Aorta (tissue), 5 donors: ENCODE measurements at places on chromosomes 7 and 10.

DNA sequence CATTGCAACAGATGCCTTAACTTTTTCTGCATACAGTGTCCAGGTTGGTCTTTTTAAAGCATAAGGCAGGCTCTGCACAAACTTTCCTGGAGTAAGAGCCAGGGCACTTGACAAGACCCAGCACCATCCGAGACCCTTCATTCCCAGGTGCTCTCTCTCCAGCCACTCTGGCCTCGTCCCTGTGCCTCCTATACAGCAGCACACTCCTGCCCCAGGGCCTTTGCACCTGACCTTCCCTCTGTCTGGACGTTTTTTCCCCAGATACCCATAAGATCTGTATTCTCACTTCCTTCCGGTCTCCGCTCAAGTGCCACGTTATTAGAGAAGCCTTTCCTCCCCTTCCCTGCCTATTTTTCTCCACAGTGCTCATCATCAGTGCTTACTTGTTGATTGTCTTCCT, 25.6 kb downstream of the PYROXD2 start:
- no peak for DNase-seq

- no peak for DNase-seq
Observed at GRCh38 chr10:89078724-89079672, 88.4 kb downstream of the FAS start.

DNA sequence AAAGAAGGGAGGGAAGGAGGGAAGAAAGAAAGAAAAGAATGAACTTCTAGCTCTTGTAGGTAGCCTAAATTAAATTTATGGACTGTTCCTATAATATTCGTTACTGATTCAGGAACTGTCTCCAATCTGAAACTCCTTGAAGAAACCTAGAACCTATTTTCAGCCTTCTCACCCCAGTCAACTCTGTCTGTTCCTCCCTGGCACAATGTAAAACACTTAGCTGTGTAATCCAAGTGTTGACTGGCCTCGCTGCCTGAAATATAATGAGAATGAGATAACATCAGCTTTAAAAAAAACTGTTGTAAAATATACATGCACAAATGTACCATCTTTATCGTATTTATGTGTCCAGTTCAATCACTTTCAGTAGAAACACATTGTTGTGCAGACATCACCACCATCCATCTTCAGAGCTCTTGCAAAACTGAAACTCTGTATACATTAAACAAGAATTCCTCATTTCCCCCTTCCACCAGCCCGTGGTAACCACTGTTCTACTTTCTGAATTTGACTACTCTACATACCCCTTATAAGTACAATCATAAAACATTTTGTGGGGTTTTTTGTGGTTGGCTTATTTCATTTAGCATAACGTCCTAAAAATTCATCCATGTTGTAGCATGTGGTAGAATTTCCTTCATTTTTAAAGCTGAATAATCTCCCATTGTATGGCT, 6.3 kb upstream of the C7orf33 start:
- no peak for DNase-seq

DNA sequence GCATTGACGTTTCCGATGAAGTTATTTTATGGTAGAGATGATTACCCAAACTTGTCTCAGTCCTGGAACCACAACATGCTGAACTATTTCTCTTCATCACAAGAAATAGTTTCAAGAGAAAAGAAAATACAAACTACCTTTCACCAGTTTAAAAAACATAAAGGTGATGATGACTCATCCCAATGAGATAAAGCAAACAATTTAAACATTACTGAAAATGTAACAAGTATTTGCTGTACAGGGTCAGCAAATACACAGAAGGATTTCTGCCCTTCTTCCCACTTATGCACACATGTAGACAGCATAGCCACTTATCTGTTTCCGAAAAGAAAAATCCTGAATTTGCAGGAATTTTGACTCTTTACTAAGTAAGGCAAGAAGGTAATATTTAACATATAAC, 50.8 kb downstream of the RHOBTB1 start:
- no peak for DNase-seq
